Stimulated activated CD4-positive, alpha-beta T cell treated with anti-CD3 and anti-CD28 coated beads, Interleukin-15, amount 100 ng/mL, for 1 hour (primary cell): ENCODE measurements at places on chromosomes 6 and 20.

- no peak for DNase-seq
Measured at GRCh38 chr6:144319211-144319610, 34.1 kb downstream of the UTRN start.

- no peak for DNase-seq
Measured at GRCh38 chr6:53744321-53744720, 50.5 kb upstream of the LRRC1 start.

DNA sequence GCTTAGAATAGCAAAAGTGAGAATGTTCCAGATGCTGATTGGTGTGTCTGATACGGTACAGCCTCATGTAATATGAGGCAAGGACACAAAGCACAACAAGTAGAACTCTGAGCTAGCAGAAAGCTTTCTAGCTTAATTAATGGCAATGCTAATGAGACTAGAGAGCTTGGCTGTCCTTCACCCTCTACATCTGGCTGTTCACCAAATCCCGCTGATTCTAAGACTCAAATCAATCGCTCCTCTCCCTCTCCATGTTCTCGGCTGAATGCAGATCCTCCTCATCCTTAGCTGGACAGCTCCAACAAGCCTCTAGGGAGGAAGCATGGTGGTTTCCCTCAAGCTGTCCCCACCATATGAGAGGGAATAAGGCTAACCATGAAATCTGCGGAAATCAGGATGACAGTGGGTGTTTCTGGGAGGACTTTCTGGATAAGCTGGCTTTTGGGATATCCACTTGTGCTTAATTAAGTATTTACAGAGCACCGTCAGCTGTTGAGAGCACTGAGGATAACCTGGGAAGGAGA lies 128.9 kb downstream of the FOXC1 start:
- no peak for DNase-seq

DNA sequence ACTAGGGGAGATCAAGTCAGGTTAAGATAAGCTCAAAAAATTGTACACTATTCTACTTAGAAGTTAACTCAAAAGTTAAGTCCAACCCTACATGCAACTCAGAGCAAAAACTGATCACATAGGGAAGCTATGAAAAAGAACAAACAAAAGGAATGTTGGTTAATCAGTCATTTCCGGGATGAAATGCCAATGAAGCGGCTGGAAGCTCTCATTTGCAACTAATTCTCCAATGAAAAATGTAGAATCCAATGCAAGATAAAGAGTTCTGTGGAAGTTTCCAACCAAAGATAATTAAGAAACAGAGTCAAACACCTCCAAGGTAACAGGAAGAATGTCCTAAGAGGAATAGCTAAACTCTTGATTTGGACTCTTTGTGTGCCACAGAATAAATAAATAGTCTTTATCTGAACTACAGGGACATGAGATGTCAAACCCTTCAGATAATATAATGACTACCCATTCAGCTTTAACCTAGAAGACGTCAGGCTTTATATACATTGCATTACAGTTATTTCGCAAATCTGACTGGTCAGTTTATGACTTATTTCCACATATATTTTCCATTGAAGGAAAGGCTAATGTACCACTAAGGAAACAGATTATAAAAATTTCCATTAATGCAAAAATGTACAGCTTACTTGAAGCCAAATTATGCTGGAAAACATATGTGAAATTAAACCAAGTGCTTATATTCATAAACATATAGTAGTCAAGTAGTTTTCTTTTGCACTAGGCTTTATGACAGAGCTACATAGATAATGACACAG lies 48.0 kb upstream of the DST start:
- no peak for DNase-seq

DNA sequence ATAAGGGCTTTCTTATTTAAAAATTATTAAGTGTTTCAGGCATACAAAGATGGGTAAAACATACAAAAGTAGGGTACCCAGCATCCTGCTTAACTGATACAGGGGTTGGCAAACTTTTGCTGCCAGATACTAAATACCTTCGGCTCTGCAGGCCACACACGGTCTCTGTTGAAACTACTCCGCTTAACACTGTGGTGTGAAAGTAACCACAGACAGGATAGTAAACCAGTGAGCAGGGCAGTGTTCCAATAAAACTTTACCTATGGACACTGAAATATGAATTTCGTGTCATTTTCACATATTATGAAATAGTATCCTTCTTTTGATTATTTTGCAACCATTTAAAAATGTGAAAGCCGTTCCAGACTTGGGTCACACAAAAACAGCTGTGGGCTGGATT lies 92.4 kb downstream of the EYA2 start:
- DNase-seq, result no peak

DNA sequence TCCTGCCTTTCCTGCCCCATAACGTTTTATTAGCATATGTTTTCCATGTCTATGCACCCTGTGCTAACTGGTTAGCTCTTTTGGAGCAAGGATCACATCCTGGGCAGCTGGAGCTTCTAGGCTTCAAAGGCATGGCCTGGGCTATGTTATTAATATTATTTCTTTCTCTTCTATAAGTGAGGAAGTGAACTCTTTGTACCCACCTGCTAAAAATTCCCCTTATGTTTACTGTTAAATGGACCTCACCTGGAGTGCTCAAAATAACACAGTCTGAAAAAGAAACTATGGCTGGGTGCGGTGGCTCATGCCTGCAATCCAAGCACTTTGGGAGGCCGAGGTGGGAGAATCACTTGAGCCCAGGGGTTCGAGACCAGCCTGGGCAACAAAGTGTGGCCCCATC lies 97.8 kb downstream of the TNFAIP3 start:
- no peak for DNase-seq
